ENCODE measurements at places on chromosomes 4 and X. TPM values are rescaled to one million over a fixed set of nuclear protein-coding genes. Genes with fewer than 3 reads are reported as not detected.

- DNase-seq = no peak
Measured at GRCh38 chr4:40305328-40306170, 29.6 kb upstream of the CHRNA9 start.

DNA sequence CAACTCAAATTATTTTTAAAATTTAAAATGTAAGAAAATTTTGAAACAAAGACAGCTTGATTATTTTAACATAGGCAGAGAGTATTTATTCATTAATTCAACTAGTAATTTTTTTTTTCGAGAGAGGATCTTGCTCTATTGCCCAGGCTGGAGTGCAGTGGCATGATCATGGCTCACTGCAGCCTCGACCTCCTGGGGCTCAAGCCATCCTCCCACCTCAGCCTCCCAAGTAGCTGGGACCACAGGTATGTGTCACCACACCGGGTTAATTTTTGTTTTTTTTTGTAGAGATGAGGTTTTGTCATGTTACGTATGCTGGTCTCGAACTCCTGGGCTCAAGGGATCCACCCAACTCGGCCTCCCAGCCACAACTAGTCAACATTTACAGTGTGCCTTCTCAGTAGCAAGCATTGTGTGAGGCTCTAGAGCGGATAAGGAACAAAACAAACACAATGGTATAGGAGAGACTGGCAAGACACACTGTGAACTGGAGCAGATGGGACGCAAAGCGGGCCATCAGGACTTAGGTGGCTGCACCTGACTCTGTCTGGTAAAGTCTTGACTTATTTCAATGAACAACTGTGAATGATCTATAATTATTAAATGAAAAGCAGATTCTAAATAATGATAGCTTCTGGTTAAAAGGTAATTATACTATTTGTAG lies 21.6 kb downstream of the SETD7 start:
- no peak for DNase-seq

DNA sequence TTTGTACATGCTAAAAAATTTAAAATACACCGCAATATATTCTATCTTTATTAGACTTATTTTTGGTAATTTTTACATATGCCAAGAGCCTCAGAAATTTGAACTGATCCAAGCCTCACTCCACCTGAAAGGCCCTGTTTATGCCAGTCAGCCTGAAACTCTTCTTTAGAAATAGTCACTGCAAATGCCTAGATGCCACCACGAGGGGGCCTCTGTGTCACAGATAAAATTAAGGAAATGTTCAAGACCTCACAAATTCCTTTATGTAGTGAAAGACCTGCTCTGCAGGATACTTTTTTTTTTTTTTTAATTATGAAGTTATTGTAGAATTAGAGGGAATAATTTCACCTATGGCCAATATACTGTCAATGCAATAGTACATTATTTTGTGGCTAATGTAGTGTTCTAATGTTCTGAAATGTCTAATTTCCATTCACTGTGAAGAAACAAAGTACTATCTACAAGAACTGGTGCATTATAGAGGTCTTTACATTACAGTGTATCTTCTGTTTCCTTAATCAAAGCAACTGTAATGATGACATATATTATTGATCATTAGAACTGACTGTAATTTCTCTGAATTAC lies 69.8 kb downstream of the DTHD1 start:
- DNase-seq = peak; percentile 30

- DNase-seq = no peak
Measured at GRCh38 chr4:73914071-73914470, 44.9 kb downstream of the CXCL1 start.

DNA sequence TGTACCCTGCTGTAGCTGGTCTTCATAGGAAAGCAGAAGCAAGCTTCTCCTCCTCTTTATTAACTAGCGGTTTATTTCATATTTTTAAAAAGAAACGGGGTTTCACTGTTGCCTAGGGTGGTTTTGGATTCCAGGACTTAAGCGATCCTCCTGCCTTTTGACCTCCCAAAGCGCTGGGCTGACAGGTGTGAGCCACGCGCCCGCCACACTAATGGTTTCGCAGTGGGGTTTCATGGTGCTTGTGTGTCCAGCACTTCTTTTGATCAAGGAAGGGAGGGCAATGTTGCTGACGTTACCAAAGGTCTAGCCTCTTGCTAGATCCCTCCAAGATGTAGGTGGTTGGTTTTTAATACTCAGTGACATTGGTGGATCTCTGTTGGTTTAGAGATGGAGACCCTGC lies 1.4 kb downstream of the MAEA start:
- no peak for DNase-seq

GRCh38 chrX:153999359-154000037 lies 20.2 kb downstream of the IRAK1 start:
- no peak for DNase-seq

DNA sequence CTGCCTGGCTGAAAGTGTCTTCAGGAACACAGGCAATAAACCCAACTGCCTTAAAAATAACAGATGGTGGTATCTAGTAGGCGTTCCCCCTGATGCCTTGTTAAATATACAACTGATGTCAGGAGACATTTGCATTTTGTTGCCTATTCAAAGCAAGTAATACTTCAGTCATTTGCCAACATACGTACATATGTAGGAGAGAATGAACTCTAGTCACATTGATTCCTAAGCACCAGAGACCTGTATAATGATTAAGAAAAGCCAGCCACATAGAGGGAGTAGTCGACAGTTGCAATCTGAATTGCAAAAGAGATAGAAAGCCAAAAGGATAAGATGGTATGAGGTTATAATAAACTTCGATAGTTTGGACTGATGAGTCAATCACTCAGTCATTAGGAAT lies 191.0 kb upstream of the EMCN start:
- DNase-seq = no peak

DNA sequence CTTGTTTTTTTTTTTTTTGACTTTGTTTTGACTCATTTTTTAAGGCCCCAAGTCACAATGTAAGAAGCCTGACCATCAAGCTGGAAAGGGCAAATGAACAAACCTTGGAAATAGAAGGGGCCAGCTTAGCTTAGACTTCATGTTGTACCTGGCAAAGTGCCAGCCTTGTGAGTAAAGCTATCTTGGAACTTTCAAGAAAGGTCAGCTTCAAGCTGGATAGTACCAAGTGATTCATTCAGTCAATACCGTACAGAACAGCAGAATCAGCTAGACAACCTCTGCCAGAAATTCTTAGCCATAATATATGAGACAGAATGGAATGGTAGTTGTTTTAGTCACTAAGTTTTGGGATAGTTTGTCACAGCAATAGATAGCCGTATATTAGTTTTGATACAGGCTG lies 1492.2 kb upstream of the TENM3 start:
- DNase-seq = no peak

- no peak for DNase-seq
Measured at GRCh38 chr4:185916683-185917082, 104.7 kb upstream of the SORBS2 start.

- DNase-seq = no peak
Measured at GRCh38 chr4:77578145-77578544, 27.5 kb upstream of the CXCL13 start.

- no peak for DNase-seq
Measured at GRCh38 chr4:174972911-174973310, 54.8 kb downstream of the ADAM29 start.

The NXF2B gene
- not detected for total RNA-seq

The CCKAR gene
- not detected for total RNA-seq

The TLR6 gene
- 1.4 TPM for total RNA-seq

The CORIN gene
- 0.58 TPM for total RNA-seq

The NR0B1 gene
- total RNA-seq = not detected

The STK32B gene
- total RNA-seq = 0.78 TPM

The SYN1 gene
- total RNA-seq = 0.50 TPM

The NALF2 gene
- total RNA-seq = 0.67 TPM

The TMEM144 gene
- total RNA-seq = 33.4 TPM

The USP26 gene
- total RNA-seq = not detected

The NAP1L2 gene
- total RNA-seq = 2.2 TPM
